ENCODE measurements at places on chromosomes 6 and 20.

GRCh38 chr20:18904192-18904591 lies 90.6 kb downstream of the SCP2D1 start:
- DNase-seq, result no peak

DNA sequence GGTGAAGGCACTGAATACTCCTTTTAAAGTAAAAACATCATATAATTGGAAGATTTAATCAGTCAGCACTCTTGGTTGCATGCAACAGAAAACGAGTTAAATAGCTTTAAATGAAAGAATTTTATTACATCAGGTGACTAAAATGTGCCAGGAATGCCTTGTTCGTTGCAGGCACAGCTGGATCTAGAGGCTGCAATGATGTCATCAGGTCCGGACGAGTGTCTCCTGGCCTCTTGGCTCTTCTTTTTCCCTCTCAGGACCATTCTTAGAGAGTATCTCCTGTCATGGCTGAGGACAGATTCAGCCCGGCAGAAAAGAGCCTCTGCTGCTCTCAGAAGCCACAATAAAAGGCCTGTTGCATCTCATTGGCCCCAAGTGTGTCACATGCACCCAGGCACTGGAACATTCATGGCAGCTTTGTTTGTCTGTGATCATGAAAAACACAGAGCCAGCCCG lies 510.7 kb upstream of the SULF2 start:
- DNase-seq, result no peak

DNA sequence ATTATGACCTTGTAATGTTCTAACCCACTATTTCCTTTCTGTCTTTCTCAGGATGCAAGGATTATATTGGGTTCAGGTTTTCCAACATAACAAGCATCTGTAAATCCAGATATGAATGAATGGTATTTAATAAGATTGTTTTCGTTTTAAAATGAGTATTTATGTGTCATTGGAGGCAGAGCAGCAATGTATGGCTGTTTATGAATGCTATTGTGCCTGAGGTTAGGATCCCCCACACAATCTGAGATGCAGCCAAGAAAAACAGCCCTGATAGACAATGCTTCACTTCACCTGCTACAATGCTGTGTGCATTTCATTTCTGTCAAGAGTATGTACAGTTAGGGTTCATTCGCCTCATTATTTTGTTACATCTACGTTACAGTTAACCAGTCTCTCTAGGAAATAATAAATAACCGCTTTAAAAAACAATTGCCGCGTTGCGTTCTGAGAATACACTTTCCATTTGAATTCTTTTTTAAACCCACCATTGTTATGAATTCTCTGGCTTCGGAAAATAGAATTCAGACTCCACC lies 19.6 kb downstream of the TFAP2A start:
- no peak for DNase-seq

- no peak for DNase-seq
Observed at GRCh38 chr6:77397561-77397960, 65.7 kb downstream of the HTR1B start.

GRCh38 chr6:20717743-20718142 lies 183.5 kb downstream of the CDKAL1 start:
- no peak for DNase-seq

DNA sequence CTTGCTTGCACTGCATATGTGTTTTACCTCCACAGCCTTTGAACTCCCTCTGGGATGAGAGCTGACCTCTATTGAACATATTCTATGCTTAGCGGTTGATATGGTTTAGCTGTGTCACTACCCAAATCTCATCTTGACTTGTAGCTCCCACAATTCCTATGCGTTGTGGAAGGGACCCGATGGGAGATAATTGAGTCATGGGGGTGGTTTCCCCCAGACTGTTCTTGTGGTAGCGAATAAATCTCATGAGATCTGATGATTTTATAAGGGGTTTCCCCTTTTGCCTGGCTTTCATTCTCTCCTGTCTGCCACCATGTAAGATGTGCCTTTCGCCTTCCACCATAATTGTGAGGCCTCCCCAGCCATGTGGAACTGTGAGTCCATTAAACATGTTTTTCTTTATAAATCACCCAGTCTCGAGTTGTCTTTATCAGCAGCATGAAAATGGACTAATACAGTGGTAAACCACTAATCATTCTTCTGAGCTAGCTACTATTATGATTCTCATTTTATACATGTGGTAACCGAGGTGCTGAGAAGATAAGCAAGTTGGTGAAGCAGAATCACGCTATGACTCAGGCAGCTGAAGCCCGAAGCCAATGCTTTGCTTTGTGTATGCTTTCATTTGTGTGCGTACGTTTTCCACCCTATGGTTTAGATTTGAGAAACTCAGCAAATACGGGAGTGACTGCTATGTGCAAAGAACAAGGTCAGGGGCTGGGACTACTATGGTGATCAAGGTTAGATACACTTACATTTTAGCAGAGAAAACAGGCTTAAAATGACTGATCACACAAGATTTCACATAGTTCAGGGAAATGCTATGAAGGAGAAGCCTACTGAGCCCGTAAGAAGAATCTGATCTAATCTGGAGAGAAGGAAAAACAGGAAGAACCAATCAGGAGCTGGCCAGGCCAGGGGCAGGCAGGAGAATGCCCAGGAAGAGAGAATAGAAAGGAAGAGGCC lies 363.5 kb downstream of the ESR1 start:
- no peak for DNase-seq

DNA sequence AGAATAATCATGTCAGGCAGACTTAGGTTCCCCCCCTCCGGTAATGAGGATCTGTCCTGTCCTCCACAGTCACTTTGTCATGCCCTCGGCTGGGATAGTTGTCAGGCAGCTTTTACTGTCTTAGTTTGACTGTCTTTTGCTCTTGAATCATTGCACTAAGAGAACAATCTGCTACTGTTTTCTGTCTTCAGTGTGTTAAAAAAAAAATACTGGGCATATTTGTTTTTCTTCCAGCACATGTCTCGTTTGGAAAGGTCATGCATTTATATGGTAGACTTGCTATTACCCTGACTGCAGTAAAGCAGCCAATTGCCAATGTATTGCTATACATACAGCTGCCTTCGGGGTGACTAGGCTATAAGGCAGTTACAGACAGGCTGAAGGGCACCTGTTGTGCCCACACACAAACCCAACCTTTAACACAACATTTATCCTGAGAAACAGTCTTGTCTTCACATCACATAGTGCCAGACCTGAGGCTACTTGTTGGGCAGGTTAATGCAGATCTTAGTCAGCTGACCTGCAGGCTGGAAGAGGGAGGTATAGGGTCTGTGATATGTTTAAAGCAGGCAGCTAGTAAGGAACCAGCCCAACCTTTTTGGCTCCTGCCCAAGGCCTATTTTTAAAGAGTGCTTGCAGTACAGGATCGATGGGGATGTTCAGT lies 26.7 kb downstream of the ARFGEF3 start:
- no peak for DNase-seq

- no peak for DNase-seq
Observed at GRCh38 chr20:33337531-33338165, 54.6 kb downstream of the BPIFB1 start.

- DNase-seq, result no peak
Observed at GRCh38 chr6:7904654-7905319, 5.8 kb downstream of the TXNDC5 start.

DNA sequence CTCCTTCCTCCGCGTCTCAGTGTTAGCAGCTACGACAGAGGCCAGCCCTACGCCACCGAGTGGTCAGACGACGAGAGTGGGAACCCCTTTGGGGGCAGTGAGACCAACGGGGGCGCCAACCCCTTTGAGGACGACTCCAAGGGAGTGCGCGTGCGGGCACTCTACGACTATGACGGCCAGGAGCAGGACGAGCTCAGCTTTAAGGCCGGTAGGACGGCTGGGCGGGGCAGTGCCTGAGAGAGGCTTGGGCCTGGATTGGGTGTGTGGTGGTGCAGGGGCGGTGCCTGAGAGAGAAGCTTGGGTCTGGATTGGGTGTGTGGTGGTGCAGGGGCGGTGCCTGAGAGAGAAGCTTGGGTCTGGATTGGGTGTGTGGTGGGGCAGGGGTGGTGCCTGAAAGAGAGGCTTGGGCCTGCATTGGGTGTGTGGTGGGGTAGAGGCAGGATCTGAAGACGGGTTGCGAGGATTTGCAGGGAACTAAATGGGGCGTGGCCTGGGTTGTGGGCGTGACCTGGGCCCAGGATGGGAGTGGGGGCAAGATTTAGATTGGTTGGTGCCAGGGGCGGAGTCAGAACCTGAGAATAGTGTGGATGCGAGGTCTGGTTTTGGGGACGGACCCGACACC lies 24.4 kb downstream of the SPDEF start:
- no peak for DNase-seq

DNA sequence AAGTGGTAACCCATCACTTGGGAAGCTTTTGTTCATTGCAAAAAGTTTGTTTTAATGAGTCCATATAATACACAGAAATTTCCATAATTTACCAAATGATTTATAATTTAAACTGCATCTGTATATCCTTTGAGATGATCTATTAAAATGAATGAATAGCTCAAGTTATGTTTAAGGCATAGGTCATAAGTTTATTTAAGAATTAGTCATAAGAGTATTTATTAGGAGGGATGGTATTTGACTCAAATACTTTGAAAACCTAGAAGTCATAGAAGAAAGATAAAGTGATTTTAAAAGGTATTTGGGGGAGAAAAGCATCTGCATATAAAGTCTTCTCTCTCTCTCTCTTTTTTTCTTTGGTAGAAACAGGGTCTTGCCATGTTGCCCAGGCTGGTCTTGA lies 388.5 kb downstream of the CDKAL1 start:
- DNase-seq, result no peak

DNA sequence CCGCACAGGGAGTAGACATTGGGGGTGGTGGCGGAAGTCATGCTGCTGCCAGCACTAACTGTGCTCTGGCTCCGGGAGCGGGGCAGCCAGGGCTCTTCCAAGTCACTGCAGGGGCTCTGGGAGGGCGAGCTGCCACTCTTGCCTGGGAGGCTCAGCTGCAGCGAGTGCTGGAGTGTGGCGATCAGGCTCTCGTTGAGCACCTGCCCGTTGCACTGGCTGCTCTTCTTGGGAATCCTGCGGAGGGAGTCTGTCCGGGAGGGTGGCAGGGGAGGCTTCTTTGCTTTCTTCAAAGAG lies 28.0 kb downstream of the HEBP2 start:
- DNase-seq, result no peak

DNA sequence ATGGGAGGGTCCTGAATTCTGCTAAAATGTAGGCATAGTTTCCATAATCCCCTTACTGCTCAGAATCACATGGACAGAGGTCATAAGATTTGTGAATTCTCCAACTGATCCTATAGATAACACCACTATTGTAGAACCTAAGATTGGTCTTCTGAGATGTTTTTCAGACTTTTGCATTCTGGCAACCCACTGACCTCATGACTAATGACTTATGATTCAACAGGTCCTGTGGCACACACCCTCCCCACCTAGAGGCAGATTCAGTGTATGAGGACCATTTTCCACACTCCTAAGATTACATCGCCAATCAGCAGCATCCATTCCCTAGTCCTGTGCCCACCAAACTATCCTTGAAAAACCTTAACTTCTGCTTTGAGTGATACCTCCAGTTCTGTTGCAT lies 207.2 kb downstream of the BTBD9 start:
- DNase-seq, result no peak

- DNase-seq, result no peak
Observed at GRCh38 chr6:82741325-82741995, 324.2 kb downstream of the UBE3D start.

DNA sequence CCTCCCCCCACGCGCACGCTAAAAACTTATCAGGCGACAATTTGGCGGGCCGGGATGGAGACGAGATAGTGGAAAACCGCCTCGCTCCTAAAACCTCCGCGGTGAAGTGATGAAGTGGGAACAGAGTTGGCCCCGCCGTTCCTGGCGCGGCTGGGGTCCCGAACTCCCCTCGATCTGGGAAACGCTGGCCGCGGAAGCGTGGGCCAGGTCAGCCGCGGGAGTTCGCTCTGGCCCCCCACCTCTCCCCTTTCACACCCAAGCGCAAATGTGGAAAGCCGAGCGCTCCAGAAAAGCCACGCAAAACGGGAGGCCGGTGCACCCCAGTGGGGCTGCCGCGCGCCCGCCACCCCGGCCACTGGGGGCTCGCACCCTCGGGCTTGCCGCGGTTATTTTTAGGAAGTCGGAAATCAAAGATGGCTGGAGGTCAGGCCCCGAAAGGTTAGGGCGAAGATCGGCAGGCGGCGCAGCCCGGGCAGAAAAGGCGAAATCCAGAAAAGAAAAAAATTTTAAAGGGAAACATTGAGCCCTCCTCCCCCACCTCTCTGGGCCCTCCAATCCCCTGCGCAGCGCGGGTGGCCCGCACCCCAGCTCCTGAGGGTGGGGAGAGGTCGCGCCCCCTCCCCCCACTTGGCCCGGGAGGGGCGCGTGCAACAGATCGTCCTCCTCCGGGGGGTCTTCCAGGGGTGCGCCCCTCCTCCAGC lies 1.0 kb downstream of the SALL4 start:
- DNase-seq, result no peak

- no peak for DNase-seq
Observed at GRCh38 chr20:11546939-11547338, 370.8 kb upstream of the BTBD3 start.

GRCh38 chr6:80541886-80542285 lies 435.4 kb downstream of the BCKDHB start:
- no peak for DNase-seq

DNA sequence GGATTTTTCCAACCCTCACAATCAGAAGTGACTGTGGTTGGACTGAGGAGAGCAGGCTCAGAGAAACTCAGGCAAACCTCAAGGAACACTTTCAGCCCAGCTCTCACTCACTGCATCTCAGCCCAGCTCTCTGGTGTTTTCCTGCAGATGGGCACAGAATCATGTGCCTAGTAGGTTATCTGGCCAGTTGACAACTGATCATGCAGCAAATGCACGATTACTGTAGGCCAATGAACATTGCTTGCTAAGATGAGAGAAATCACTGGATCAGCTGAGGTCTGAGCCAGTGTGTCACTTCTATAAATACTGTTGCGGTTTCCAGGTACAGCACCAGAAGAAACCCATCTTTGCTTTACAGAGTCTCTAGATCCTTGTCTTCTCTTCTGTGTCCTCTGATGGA lies 540.5 kb downstream of the CD83 start:
- DNase-seq, result no peak

- DNase-seq, result no peak
Observed at GRCh38 chr20:2507875-2508630, 662 bp downstream of the ZNF343 start.

GRCh38 chr20:44552950-44553908 lies 29.1 kb upstream of the PKIG start:
- DNase-seq, result no peak

GRCh38 chr20:35893942-35894341 lies 60.4 kb downstream of the SCAND1 start:
- no peak for DNase-seq

Data from stimulated activated CD8-positive, alpha-beta memory T cell treated with anti-CD3 and anti-CD28 coated beads, Interleukin-15, amount 100 ng/mL, for 24 hours (primary cell).